ENCODE measurements at places on chromosomes 13 and 19.

DNA sequence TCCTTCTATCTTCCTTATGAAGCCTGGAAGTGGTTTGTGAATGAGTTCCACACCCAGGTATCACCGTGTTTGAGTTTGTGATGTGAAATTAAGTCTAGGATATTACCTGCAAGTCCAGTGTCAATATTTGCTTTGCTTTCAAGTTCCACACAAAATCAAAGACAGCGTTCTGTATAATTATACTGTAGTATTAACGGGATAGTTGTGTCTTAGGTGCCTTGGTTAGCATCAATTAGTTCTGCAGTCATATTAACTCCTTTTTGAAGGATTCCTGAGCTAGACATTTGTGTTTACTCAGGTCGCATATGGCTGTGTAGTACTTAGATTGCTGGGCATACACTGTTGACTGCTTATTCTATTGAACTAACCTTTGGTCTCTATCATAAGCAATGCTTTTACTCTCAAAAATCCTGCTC is 54.4 kb downstream of the ERCC5 start:
- no peak for DNase-seq

- no peak for DNase-seq
Measured at GRCh38 chr13:108526286-108526685, 103.1 kb upstream of the MYO16 start.

GRCh38 chr19:54470991-54471782 is 1.9 kb downstream of the CDC42EP5 start:
- peak; percentile 91 for DNase-seq

- peak; percentile 34 for DNase-seq
Measured at GRCh38 chr13:97359181-97360057, 74.5 kb upstream of the RAP2A start.

- no peak for DNase-seq
Measured at GRCh38 chr13:60655256-60655655, 258.2 kb downstream of the TDRD3 start.

Measured in posterior cingulate gyrus (tissue), 11 donors.